Peyer's patch (tissue), 4 donors: ENCODE measurements at places on chromosomes 1 and 21.
A peak's percentile ranks its signal among the peaks of the same experiment; 100 is the strongest.

DNA sequence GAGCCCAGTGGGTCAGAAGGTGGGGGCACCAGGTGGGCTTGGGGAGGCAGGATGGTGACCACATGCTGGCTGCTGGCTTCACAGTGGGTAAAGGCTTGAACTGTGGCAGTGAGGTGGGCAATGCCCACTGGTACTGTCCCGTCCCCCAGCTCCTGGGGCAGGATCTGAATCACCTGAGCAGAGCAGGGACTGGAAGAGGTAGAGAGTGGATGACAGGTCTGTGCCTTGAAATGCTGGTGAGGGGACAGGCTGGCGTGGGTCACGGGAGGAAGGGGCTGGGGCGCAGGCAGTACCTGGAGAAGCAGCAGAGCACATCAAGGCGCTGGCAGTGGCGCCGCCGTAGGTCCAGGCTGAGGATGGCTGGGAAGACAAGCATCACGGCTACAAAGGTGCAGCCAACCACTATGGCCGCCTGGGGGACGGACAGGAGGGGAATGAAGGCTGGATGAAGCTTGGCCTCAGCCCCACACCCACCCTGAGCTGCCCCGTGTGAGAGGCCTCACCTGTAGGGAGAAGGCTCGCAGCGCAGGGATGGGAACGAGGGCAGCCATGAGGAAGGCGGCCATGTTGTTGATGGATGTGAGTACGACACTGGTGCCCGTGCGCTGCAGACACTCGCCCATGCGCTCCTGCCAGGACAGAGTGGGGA, 14.9 kb downstream of the PTCH2 start:
- no peak for DNase-seq
- H3K27me3 ChIP-seq, result no peaks in the 10 kb centered on the region
- no peak overlapping the region for H3K4me3 ChIP-seq
- H3K36me3 ChIP-seq, result no peaks in the 10 kb centered on the region
- H3K27ac ChIP-seq, result no peak overlapping the region
- H3K4me1 ChIP-seq, result no peaks in the 10 kb centered on the region

GRCh38 chr1:92882819-92883218, 51.0 kb downstream of the RPL5 start:
- no peaks in the 10 kb centered on the region for H3K4me1 ChIP-seq
- no peaks in the 10 kb centered on the region for H3K36me3 ChIP-seq
- H3K4me3 ChIP-seq, result no peak overlapping the region

GRCh38 chr1:6819246-6820040, 34.2 kb downstream of the CAMTA1 start:
- no peaks in the 10 kb centered on the region for H3K27me3 ChIP-seq
- peaks cover 30% of the 10 kb centered on the region for H3K4me1 ChIP-seq
- H3K4me3 ChIP-seq, result no peak overlapping the region
- no peaks in the 10 kb centered on the region for H3K36me3 ChIP-seq
- H3K27ac ChIP-seq, result peak overlapping the region; percentile 44

GRCh38 chr1:15151871-15152270, 1.7 kb upstream of the TMEM51 start:
- no peak overlapping the region for H3K4me3 ChIP-seq
- H3K36me3 ChIP-seq, result no peaks in the 10 kb centered on the region
- H3K27me3 ChIP-seq, result no peaks in the 10 kb centered on the region
- no peak for DNase-seq
- H3K27ac ChIP-seq, result peak overlapping the region; percentile 96

DNA sequence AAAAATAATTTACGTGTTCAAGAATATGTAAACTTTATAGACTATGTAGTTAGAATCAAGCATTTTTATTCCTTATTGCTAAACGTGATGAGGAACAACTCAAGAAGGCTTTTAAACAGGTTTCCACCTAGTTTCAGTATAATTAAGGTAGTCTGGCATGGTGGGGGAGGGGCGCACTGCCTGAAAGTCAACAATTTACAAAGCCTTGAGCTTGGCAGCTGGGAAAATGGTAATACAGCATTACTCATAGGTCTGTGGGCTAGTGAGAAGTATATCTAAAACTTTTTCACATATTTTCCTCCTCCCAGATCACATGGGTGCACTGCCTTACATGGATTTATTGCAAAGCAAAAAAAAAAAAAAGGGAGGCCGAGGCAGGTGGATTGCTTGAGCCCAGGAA, 75.2 kb downstream of the EVI5 start:
- no peaks in the 10 kb centered on the region for H3K4me1 ChIP-seq
- H3K27me3 ChIP-seq, result no peaks in the 10 kb centered on the region

DNA sequence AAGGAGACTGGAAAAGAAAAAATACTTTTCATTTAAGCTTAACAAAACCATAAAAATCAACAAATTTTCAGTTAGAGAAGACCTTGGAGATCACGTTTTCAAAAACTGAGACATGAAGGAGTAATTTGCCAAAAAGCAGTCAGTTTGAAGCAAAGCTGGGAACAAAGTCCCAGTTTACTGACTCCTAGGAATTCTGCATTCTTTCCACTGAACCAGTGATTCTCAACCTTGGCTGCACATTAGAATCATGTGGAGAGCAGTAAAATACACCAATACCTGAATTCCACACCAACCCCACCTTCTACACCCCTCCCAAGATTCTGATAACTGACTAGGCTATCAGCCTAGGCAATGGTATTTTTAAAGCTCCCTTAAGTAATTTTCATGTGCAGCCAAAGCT, 73.5 kb downstream of the PRPF38A start:
- no peak overlapping the region for H3K27ac ChIP-seq
- H3K4me1 ChIP-seq, result no peaks in the 10 kb centered on the region
- H3K27me3 ChIP-seq, result no peaks in the 10 kb centered on the region
- H3K36me3 ChIP-seq, result no peaks in the 10 kb centered on the region

DNA sequence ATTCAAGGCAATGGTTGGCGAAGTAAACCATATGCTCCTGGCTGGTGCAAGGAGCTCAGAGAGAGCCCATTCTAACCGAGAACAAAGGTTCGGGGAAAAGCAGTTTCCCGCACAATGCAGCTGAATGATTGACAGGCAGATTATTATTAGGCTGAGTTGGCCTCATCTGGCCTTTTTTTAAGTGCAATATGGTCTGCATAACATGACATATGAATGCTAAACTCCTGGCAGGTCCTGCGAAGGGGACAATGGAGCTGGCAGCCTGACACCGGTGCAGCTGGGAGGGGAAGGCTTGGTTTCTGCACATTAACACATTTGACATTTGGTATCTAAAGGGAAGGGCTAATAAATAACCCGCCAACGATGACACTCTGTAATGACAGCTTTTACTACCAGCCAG, 92.0 kb downstream of the MIS18A start:
- no peak overlapping the region for H3K27ac ChIP-seq
- no peak overlapping the region for H3K4me3 ChIP-seq
- DNase-seq, result no peak
- no peaks in the 10 kb centered on the region for H3K36me3 ChIP-seq

DNA sequence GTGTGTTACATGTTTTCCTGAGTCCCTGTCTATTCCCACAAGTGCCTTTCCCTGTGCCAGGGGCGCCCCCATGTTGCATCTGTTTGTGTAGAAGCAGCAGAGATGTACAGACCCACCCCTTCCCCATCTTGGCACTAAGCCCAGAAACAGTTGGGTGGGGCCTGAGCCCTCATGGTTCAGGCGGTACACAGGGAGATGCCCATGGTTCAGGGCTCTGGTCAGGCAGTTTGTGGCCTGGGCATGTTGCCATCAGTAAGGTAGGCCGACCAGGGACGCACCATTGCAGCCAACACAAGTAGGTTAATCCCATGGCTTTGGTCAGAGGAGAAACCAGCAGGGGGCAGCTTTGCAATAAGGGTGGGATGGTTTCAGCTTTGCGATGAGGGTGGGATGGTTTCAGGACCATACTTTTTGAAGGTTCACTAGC, 914 bp upstream of the ADGRB2 start:
- H3K27me3 ChIP-seq, result no peaks in the 10 kb centered on the region
- H3K36me3 ChIP-seq, result no peaks in the 10 kb centered on the region
- H3K27ac ChIP-seq, result no peak overlapping the region
- H3K4me3 ChIP-seq, result no peak overlapping the region
- DNase-seq, result no peak

DNA sequence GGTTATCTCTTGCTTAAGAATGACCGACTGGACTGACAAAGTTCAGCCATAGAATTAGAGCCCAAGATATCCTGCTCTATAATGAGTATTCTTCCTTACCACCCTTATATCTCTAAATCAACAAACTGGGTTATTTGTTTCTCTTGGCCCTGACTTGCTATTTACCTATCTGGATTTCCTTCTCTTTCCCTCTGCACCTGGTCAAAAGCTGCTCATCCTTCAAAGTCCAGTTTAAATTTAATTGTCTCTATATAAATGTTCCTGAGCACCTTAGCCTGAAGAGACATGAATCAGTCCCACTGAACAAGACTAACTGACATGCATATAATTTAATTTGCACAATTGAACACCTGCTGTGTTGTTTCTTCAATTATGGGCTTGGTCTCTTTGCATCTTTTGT, 127.1 kb upstream of the KCNJ15 start:
- H3K27ac ChIP-seq, result no peak overlapping the region
- no peaks in the 10 kb centered on the region for H3K27me3 ChIP-seq
- no peaks in the 10 kb centered on the region for H3K36me3 ChIP-seq
- H3K4me1 ChIP-seq, result no peaks in the 10 kb centered on the region

DNA sequence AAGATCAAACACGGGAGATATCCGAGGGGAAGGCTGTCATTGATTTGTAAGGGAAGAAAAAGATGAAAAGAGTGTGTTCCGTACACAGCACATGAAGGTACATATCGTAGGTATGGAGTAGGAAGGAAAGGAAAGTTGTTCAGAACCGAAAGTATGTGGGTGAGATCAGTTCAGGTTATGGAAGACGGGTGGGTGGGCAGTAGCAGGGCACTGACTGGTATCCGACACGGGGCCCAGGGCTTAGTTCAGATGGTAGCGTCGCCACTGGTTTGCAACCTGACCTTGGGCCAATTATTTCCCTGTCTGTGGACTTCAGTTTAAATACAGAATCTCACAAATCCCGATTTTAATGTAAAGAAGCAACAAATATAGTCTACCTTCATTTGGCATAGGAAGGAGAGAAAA, 27.8 kb upstream of the A3GALT2 start:
- no peaks in the 10 kb centered on the region for H3K27me3 ChIP-seq
- peak overlapping the region; percentile 79 for H3K4me3 ChIP-seq
- no peak for DNase-seq
- no peaks in the 10 kb centered on the region for H3K4me1 ChIP-seq
- H3K36me3 ChIP-seq, result no peaks in the 10 kb centered on the region

- DNase-seq, result no peak
- H3K4me1 ChIP-seq, result no peaks in the 10 kb centered on the region
- no peak overlapping the region for H3K27ac ChIP-seq
Observed at GRCh38 chr21:41750051-41750450, 16.8 kb downstream of the RIPK4 start.

GRCh38 chr1:29310616-29311180, 74.4 kb downstream of the PTPRU start:
- no peak overlapping the region for H3K4me3 ChIP-seq
- no peak for DNase-seq
- no peak overlapping the region for H3K27ac ChIP-seq
- no peaks in the 10 kb centered on the region for H3K36me3 ChIP-seq
- H3K4me1 ChIP-seq, result no peaks in the 10 kb centered on the region

DNA sequence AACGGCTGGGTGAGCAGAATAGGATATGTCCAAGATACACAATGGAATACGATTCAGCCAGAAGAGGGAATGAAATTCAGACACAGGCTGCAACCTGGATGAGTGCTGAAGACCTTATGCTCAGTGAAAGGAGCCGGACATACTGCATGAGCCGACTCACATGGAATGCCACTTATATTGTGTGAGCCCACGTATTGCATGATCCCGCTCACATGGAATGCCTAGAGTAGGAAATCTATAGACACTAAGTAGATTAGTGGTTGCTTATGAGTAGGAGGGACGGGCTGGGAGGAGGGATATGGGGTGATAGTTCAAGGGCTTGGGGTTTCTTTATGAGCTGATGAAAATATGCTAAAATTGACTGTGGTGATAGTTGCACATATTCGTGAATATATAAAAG, 26.8 kb downstream of the TMPRSS2 start:
- DNase-seq, result no peak
- no peak overlapping the region for H3K27ac ChIP-seq
- H3K36me3 ChIP-seq, result peaks cover 4% of the 10 kb centered on the region
- no peak overlapping the region for H3K4me3 ChIP-seq

DNA sequence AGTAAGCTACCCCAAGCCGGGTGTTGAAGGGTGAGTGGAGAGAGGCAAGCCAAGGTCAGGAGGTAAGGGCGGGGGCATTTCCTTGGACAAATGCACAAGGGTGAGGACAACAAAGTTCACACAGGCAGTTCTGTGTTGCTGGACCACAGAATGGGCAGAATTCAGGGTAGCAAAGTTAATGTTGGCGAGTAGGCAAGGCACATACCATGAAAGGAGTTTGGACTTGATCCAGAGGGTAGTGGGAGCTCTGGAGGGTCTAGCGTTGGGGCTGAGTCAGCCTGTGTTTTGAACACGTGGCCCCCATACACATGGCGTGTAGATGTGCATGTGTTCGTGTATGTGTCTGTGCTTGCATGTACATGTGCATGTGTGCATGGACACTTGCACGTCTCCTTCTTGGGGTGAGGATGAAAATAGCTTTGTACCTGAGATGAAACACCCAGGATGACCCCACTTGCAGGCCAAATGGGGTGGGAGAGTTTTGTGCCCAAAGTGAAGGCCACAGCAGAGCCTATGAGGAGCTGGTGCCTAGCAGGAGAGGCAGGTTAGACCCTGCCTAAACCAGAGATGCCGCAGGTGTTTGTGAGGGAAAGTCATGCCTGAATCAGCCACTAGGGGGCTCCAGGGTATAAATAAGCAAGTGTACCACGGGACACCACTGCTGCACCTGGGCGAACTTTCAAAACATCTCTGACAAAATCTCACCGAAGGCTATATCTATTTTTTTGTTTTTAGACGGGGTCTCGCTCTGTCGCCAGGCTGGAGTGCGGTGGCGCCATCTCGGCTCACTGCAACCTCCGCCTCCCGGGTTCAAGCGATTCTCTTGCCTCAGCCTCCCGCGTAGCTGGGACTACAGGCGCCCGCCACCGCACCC, 21.8 kb downstream of the SLC27A3 start:
- H3K4me3 ChIP-seq, result no peak overlapping the region
- no peaks in the 10 kb centered on the region for H3K27me3 ChIP-seq
- no peak overlapping the region for H3K27ac ChIP-seq
- no peaks in the 10 kb centered on the region for H3K4me1 ChIP-seq
- H3K36me3 ChIP-seq, result no peaks in the 10 kb centered on the region

DNA sequence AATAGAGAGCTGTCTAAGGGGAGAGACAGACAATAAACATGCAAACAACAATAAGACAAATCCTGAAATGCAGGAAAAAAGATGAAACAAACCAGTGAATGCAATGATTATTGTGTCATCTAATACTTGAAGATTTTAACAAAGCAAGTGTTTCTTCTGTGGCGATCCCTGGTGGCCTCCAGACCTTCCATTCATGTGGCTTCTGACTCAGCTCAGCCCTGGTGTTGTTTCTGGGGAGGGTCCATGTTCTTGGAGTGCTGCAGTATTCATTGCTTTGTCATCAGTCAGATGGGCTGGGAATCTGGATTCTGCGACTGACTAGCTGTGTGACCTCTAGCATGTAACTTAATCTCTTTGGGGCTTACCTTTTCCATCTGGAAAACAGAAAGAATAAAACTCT, 1.5 kb upstream of the C2CD4D start:
- H3K27me3 ChIP-seq, result no peaks in the 10 kb centered on the region
- H3K27ac ChIP-seq, result no peak overlapping the region
- no peak for DNase-seq
- peaks cover 19% of the 10 kb centered on the region for H3K4me1 ChIP-seq
- no peaks in the 10 kb centered on the region for H3K36me3 ChIP-seq
- no peak overlapping the region for H3K4me3 ChIP-seq

- no peaks in the 10 kb centered on the region for H3K27me3 ChIP-seq
- no peaks in the 10 kb centered on the region for H3K36me3 ChIP-seq
- DNase-seq, result no peak
- H3K4me3 ChIP-seq, result no peak overlapping the region
- H3K4me1 ChIP-seq, result no peaks in the 10 kb centered on the region
Observed at GRCh38 chr1:191495040-191495439, 663.2 kb upstream of the RGS18 start.
